ENCODE measurements at places on chromosomes 12 and 14. TPM values are rescaled to one million over a fixed set of nuclear protein-coding genes. Genes with fewer than 3 reads are reported as not detected.

Gene L3HYPDH
- polyA plus RNA-seq: 52.8 TPM

Gene TAC3
- 0.81 TPM for polyA plus RNA-seq

Gene KLRC2
- polyA plus RNA-seq: 0.60 TPM

Gene FAM90A1
- polyA plus RNA-seq: 3.8 TPM

Gene JPH4
- polyA plus RNA-seq: 1.1 TPM

Gene RASAL1
- 0.15 TPM for polyA plus RNA-seq

Gene GLIPR1L2
- 1.7 TPM for polyA plus RNA-seq

Gene KRT7
- 24.3 TPM for polyA plus RNA-seq

Gene ACVR1B
- polyA plus RNA-seq: 14.1 TPM

Gene NOS1
- polyA plus RNA-seq: 0.12 TPM

DNA sequence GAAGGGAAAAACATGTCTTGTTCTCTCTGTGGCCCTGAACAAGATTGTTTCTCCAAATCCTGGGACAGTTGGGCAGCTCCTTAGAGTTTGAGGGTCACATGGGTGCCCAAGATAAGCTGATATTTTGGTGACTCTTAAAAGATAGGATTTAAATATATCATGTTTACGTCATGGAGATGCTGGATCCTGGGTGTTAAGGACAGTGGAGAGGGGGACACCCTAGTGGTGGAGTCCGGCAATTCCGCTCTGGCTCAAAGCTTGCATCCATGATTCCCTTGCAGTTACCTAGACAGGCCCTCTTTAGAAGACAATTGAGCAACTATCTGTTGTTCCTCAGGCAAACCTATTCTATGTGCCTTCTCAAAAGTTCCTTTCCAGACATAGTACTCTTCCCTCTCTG is 101.8 kb downstream of the CMKLR1 start:
- DNase-seq: no peak

GRCh38 chr12:66144791-66145754 is 14.5 kb upstream of the LLPH start:
- peak; percentile 67 for DNase-seq

DNA sequence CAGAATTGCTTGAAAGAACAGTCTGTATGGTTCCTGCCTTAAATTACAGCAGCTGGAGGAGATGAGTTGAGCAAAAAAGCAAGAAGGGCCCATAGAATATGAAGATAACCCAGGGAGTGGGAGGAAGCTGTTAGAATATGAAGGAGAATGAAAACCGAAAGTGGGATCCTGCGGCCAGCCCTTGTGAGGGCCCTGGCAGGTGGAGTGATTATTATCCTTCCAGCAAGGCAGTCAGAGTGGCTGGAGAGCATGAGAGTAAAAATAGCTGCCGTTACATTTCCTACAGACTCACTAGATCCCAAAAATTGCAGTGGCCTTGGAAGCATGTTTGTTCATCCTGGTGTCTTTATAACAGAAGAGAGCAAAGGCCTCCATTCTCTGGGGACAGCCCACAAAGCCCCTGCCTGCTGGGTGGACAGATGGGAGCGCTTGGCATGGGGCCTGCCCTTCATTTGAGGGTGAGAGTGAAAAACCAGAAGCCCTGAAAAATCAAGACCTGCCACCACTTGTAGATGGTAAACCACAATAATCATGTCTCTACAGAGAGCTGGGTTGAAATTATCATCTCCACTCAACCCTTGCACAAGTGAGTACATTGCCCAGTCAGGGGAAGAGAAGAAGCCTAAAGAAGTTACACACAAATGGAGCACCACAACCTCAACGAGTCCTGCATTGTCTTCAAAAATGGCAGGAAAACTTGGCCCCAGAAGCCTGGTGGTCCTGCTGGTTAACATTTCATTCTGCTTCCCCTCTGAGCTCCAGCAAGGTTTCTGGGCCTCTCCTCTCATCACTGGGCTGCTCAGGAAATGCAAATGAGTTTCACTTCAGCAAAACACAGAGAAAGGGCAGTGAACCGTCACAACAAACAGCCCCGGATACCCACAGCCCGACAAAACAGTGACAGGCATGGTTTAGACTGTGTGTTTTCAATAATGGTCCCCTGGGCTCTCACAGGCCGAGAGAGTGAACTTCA is 20.5 kb downstream of the ZDHHC22 start:
- no peak for DNase-seq

DNA sequence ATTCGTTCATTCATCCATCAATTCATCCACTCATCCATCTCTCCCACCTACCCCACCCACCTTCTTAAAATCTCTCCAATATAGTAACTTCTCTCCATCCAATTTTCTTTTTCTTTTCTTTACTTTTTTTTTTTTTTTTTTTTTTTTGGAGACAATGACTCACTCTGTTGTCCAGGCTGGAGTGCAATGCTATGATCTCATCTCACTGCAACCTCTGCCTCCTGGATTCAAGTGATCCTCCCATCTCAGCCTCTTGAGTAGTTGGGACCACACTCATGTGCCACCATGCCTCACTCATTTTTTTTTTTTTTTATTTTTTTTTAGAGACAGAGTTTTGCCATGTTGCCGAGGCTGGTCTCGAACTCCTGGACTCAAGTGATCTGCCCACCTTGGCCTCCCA is 118.4 kb downstream of the SUDS3 start:
- no peak for DNase-seq

GRCh38 chr12:32039917-32040575 is 66.6 kb upstream of the BICD1 start:
- no peak for DNase-seq

DNA sequence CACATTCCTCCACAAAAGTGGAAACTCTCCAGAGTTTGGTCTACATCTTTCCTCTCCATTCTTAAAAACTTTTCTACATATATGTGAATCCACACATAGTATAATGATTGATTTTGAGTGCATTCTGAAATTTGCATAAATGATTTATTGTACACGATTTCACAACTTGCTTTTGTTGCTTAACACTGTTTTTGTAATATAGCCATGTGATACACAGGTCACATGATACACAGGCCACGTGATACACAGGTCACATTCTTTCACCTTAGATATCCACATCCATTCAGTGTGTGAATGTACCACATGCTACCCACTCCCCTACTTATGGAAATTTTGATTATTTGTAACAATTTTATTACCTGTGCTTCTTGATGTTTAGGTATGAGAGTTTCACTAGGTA is 319.1 kb downstream of the ZFP36L1 start:
- no peak for DNase-seq

DNA sequence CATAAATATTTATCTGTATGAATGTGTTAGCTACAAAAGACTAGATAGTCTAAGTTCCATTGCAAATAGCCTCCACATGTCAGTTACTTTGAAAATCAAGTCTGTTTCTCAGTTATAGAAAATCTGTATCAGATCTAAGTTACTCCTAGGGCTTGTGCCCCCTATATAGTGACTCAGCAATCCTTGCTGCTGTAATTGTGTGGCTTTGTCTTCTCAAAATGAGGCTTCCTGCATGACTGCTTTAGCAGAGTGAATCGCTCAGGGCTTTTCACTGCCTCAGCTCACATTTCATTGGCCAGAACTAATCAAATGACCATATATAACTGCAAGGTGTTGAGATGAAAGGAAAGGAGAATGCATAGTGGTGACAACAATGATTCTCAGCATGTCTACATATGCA is 552.2 kb upstream of the STXBP6 start:
- DNase-seq: no peak

DNA sequence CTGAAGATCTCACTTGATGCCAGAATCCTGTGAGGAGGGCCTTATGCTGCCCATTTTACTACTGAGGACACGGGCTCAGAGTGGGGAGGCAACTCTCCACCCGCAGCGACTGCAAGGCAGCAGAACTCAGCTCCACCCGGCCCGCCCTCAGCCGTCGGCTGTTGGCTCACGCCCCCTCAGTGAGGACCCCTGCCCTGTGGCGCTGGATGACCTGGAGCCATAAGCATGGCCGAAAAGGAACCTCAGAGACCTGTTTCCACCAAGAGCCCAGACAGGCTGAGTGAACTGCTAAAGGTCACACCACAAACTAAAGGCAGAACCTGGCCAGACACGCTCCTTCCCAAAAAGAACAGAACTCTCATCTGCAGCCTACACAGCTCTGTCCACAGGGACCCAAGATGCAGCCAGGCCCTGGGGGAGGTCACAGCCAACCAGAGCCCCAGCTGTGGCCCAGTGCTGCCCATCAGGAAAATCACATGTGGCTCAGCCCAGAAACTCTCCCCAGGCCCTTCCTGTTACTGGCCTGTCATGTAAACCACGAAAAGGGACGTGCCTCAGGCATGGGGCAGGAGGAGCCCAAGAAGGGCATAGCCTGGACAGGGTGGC is 32.8 kb downstream of the CCNK start:
- DNase-seq: no peak

GRCh38 chr12:57235017-57235727 is 5.7 kb downstream of the SHMT2 start:
- peak; percentile 75 for DNase-seq

GRCh38 chr12:81888961-81889360 is 129.8 kb upstream of the PPFIA2 start:
- DNase-seq: no peak

- peak; percentile 36 for DNase-seq
Measured at GRCh38 chr12:10395390-10395998, 5.7 kb upstream of the KLRK1 start.

GRCh38 chr12:49507139-49507538 is 31.7 kb upstream of the KCNH3 start:
- DNase-seq: no peak

DNA sequence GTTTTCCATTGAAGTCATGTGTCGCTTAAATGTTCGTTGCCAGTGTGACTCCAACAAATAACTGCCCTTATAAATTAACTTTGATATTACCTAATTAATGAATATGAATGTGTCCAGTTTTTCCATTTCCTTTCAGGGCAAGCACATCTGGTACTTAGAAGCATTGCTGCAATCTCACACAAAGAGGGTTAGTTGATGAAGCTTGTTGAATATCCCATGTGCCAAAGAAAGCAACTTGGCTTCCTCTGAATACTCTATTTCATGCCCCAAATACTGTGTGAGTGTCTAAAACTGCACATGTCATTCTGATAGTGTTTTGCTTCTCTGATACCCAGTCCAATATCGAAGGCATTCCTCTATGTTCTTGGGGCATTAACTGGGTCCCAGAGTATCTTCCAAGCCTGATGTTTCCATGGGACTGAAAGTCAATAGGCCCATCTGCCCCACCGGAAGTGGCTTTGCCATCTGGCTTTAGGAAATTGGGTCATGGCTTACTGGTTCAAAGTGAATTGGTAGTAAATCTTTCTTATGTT is 75.8 kb upstream of the CNTN1 start:
- DNase-seq: no peak

GRCh38 chr14:22854963-22855724 is 16.4 kb upstream of the LRP10 start:
- no peak for DNase-seq

DNA sequence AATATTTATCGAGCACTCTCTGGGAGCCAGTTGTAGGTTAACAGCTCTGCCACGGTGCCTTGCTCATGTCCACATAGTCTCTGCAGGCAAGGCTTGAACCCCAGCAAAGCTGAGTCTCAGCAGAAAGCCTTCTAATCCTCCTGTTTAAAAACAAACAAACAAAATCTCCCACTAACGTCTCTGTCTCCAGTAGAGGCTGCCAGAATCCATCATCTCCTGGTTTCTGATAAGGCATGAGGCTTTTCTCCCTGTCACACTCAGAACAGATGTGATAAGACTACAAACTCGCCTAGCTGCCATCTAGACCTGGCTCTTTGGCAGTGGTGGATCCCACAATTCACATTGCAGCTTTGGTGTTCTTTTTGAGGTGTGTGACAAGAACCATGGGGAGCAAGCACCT is 813.2 kb downstream of the AACS start:
- no peak for DNase-seq

DNA sequence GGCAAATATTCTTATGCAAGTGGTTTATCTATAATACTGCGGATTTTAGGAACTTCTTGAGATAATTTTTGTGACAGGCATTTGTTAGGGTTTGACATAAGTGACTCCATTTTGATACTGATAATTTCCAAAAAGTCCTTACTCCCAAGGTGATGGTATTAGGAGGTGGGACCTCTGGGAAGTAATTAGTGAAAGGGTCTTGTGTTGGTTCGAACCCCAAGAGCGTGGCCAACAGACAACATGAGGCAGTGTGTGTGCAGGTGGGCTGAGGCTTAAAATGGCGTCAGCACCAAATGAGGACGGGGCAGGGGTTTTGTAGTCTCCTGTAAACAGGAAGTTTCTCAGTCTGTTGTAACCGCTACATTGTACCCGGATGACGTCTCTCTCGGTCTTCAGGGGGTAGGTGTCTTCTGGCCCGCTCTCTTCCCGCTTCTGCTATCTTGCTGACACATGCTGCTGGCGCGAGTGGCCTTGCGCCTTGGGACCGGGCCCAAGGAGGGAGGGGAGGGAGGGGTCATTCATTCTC is 1.7 kb upstream of the C12orf43 start:
- no peak for DNase-seq

GRCh38 chr14:92540472-92541048 is 27.0 kb downstream of the RIN3 start:
- DNase-seq: peak; percentile 94

DNA sequence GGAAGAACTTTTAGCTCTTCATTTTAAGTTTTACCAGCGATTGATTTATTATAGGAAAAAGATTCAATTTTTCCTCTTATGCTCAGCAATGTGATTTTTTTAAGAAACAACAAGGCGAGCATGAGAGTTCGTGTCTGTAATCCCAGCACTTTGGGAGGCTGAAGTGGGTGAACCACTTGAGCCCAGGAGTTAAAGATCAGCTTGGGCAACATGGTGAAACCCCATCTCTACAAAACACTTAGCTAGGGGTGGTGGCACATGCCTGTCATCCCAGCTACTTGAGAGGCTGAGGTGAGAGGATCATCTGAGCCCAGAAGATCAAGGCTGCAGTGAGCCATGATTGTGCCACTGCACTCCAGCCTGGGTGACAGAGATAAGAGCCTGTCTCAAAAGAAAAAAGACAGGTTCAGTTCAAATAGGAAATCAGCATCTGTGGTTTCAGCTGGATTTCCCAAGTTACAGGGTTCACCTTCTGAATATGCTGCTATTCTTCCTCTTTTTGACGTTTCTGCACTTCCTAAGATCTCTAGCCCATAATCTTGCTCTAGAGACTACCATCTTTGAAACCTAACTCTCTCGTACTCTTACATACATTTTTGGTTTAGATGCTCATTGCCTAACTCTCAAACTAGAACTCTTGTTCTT is 274.7 kb downstream of the SEC23A start:
- DNase-seq: no peak

GRCh38 chr12:33476058-33476457 is 36.4 kb upstream of the SYT10 start:
- DNase-seq: no peak

DNA sequence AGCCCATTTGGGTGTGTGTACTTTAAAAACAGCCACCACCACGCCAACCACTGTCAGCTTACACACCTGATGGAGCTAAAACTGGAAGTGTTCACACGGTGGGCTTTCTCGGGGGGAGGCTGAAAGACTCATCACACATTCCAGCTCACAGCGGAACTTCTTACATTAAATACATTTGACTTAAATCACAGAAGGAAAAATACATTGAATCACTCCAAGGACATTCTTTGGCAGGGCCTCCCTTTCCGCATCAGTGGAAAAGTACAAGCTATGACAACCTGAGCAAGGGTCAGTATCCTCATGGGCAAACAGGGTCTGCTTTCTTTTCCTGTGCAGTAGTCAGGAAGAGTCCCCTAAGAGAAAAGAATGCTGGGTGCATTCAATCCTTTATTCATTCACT is 31.0 kb upstream of the TC2N start:
- no peak for DNase-seq

GRCh38 chr14:68359022-68359836 is 433.6 kb downstream of the ZFP36L1 start:
- DNase-seq: no peak
